ENCODE measurements at places on chromosomes 1 and 21.

- no peak overlapping the region for H3K27ac ChIP-seq
- H3K36me3 ChIP-seq: no peaks in the 10 kb centered on the region
- H3K27me3 ChIP-seq: no peaks in the 10 kb centered on the region
Observed at GRCh38 chr1:46797696-46798470, 963 bp upstream of the CYP4B1 start.

GRCh38 chr1:84301004-84301784 is at the start of gene SAMD13:
Gene SAMD13, plus strand, starts transcription at chr1:84301708. Its CDS starts 1,527 bp downstream, at chr1:84303235.
- H3K36me3 ChIP-seq: no peaks in the 10 kb centered on the region
- no peak within 1 kb of the TSS for H3K27ac ChIP-seq
- no peak for DNase-seq
- H3K4me1 ChIP-seq: peaks cover 5% of the 10 kb centered on the region
- no peak within 1 kb of the TSS for H3K4me3 ChIP-seq

DNA sequence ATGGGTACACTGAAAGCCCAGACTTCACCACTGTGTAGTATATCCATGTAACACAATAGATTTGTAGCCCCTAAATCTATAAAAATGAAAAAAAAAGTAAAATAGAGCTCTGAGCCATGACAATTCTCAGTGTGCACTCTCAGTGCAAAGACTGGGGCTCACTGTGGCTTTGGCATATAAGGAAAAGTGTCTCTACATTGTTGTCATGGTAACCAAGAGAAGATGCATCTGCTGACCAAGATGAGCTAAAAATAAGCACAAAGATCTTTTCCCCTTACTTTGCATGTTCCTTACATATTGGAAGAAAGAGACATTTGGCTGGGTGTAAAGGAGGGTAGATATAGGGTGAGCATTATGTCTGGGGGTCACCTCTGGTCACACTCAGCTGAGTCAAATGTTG is 12.0 kb downstream of the PGLYRP4 start:
- H3K36me3 ChIP-seq: no peaks in the 10 kb centered on the region
- no peak overlapping the region for H3K27ac ChIP-seq
- H3K4me1 ChIP-seq: peaks cover 18% of the 10 kb centered on the region
- no peak overlapping the region for H3K4me3 ChIP-seq
- H3K27me3 ChIP-seq: no peaks in the 10 kb centered on the region

DNA sequence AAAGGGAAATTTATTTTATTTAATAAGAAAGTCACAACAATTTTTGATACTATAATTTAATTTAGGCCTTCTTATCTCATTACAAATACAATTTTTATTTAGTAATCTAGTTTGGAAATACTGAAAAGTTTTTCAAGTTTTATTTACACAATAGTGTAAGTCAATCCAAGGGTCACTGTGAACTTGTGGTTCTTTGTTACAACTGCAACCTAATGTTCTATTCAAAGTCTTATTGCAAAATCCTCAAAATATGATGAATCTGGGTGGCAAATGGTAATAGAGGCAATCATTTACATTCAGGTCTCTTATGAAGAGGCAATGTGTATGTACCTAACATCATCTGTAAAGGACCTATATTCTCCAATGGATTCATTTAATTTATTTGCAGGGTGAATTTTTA is 421.2 kb downstream of the DPYD start:
- no peaks in the 10 kb centered on the region for H3K4me1 ChIP-seq
- no peaks in the 10 kb centered on the region for H3K27me3 ChIP-seq
- H3K27ac ChIP-seq: no peak overlapping the region

- no peak overlapping the region for H3K27ac ChIP-seq
- DNase-seq: peak; percentile 58
- peaks cover 10% of the 10 kb centered on the region for H3K4me1 ChIP-seq
- no peaks in the 10 kb centered on the region for H3K36me3 ChIP-seq
Observed at GRCh38 chr1:116433275-116434257, 60.5 kb downstream of the ATP1A1 start.

GRCh38 chr1:54869173-54869851 is 17.7 kb downstream of the DHCR24 start:
- peaks cover 77% of the 10 kb centered on the region for H3K36me3 ChIP-seq
- H3K4me3 ChIP-seq: no peak overlapping the region
- no peaks in the 10 kb centered on the region for H3K27me3 ChIP-seq

GRCh38 chr1:29408831-29409605 is 172.7 kb downstream of the PTPRU start:
- H3K27ac ChIP-seq: no peak overlapping the region
- no peak overlapping the region for H3K4me3 ChIP-seq
- H3K27me3 ChIP-seq: no peaks in the 10 kb centered on the region
- no peak for DNase-seq

DNA sequence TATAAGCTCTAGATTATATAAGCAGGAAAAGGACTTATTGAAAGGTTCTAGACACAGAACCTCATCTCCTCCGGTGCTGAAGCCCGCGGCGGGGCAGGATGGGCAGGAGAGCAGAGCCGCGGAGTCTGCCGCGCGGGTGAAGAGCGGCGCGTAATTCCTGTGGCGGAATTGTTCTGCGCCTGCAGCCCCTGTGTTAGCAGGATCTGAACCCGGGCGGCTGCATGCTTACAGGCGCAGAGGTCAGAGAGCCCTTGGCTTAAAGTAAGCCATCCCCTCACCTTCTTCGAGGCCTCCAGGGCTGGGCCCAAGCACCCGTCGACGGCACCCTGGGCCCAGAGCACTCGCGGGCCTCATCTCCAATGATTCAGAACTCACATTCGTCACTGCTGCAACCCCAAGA is 89.3 kb downstream of the FASLG start:
- no peaks in the 10 kb centered on the region for H3K4me1 ChIP-seq
- H3K4me3 ChIP-seq: no peak overlapping the region
- H3K27me3 ChIP-seq: no peaks in the 10 kb centered on the region
- H3K36me3 ChIP-seq: no peaks in the 10 kb centered on the region
